IMR-90 (cell line): ENCODE measurements at places on chromosomes 6 and 20. TPM values are rescaled to one million over a fixed set of nuclear protein-coding genes. Genes with fewer than 3 reads are reported as not detected.
A peak's percentile ranks its signal among the peaks of the same experiment; 100 is the strongest.

GRCh38 chr6:54010340-54011276 is 100.6 kb upstream of the MLIP start:
- DNase-seq = no peak

Gene HMGCLL1
- 0.03 TPM in 1 of 2 replicates, not detected in the other for polyA plus RNA-seq

GRCh38 chr6:29791786-29792122 is 35.9 kb upstream of the HLA-G start:
- DNase-seq = no peak

Gene CNPY3
- 39.2 and 39.8 TPM in 2 replicates for polyA plus RNA-seq

Gene ARMH2
- polyA plus RNA-seq = not detected in 2 replicates

DNA sequence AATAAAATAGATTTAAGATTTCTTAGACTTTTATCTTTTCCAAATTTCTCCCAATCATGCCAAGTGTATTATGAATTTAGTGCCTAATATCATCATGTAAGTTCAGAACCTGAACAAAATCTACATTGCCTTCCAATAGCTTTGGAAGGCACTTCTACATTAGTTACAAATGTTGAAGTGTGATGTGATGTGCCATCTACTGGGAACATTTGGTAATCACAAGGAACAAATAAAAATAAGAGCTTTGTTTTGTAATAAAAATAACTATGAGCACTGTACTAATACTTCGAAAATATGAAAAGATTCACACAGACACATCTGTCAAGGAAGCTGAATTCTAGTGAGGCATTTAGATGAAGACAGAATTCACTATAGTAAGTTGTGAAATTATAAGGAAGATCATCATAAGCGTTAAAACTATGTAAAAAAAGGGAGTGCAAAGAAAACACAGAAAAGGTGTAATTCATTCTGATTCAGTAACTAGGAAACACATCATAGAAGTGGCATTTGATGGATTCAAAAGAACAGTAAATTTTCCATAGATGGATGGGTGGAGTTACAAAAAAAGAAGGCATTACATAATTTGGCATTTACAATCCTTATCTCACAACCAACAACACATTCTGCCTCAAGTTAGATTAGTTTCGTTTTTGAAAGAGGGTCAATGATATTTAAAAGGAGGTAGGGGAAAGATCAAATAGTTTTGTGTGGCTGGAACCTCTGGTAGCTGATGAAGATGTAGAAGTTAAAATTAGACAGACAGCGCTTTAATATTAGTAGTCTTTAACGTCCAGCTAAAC is 161.0 kb downstream of the ASCC3 start:
- DNase-seq = peak; percentile 41

Gene GJA1
- polyA plus RNA-seq = 131 and 180 TPM in 2 replicates

Gene HUS1B
- polyA plus RNA-seq = 0.39 and 0.59 TPM in 2 replicates

GRCh38 chr6:167469101-167469500 is 144.2 kb downstream of the TTLL2 start:
- no peak for DNase-seq

- no peak for DNase-seq
These were observed 58.1 kb upstream of the SNRPB2 start for GRCh38 chr20:16671753-16672152.

Gene KCNQ5
- 0.75 and 1.1 TPM in 2 replicates for polyA plus RNA-seq

- no peak for DNase-seq
These were observed 178.3 kb upstream of the PROKR2 start for GRCh38 chr20:5495026-5495425.

DNA sequence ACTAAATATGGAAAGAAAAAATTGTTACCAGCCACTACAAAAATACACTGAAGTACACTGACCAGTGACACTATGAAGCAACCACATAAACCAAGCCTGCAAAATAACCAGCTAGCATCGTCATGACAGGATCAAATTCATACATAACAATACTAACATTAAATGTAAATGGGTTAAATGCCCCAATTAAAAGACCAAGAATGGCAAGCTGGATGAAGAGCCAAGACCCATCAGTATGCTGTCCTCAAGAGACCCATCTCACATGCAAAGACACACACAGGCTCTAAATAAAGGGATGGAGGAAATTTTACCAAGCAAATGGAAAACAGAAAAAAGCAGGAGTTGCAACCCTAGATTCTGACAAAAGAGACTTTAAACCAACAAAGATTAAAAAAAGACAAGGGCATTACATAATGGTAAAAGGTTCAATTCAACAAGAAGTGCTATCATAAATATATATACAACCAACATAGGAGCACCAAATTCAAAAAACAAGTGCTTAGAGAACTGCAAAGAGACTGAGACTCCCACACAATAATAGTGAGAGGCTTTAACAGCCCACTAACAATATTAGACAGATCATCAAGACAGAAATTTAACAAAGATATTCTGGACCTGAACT is 104.8 kb downstream of the HACE1 start:
- no peak for DNase-seq

- DNase-seq = no peak
These were observed 283.1 kb downstream of the PREX1 start for GRCh38 chr20:48544402-48545339.

DNA sequence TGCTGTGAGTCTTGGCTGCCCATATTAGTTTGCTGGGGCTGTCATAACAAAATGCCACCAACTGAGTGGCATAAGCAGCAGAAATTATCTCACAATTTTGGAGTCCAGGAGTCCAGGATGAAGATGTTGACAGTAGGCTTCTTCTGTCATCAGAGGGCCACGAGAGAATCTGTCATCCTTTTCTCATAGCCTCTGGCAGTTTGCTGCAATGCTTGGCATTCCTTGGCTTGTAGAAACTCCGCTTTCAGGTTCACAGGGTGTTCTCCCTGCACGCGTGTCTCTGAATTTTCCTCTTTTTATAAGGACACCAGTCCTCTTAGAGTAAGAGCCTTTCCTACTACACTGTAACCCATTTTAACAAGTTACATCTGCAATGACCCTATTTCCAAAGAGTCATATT is 838.4 kb downstream of the TFAP2A start:
- no peak for DNase-seq

DNA sequence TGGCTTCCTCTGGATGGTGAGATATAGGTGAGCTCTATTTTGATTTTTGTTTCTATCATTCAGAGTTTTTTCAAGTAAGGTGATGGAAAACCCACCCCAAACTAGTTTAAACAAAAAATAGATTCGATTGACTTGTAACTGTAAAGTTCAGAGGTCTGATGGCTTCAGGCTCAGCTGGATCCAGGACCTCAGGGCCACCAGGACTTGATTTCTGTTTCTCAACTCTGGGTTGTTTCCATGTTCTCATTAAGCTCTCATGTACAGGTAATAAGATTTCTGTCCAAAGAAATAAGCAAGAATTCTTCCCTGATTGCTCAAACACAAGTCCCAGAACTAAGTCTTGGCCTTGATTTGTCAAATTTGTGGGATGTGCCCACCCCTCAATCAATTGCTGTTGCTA is 67.0 kb downstream of the DLGAP4 start:
- no peak for DNase-seq

Gene DEFB124
- not detected in 2 replicates for polyA plus RNA-seq

DNA sequence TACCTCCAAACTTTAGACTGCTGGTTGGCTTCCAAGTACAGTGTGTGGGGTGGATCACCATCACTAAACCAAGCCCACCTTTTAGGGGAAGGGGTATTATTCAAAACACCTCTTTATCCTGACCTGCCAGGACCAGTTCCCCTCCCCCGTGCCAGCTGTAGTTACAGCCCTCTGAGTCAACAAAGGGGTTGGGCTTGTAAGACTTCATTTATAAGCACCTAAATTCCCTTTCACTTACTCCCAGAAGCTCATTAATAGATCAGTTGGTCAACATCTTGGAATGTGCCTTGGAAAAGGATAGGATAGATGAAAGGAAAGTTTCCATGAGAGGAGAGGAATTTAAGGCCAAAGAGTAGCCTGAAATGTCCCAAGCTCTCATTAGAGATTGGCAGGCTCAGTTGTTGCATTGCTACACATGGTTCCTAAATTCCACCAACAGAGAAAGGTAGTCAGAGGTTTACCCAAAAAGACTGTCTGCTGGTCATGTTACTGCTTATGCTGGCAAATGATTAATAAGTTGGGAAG is 59.2 kb downstream of the TNFAIP3 start:
- DNase-seq = peak; percentile 92

- DNase-seq = no peak
These were observed 2.1 kb downstream of the EPM2A start for GRCh38 chr6:145733207-145733606.

DNA sequence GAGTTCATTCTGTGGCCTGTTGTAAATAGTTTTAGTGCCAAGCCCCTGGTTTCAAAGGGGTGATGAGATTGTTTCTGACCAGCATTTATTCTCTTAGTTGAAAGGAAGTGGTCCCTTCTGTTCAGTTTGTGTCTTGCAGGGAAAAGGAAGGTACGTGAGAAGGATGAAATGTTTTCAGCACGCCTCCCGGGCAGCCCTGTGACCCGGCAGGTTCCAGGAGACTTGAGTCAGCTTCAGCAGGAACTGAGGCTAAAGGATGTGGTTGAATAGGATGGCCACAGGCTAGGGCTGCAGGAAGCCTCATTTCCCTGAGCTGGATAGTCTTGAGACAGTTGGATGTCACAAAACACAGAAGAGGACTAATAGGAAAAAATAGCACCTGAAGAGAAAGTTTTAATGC is 132.4 kb upstream of the SYNDIG1 start:
- peak; percentile 35 for DNase-seq

Gene ROS1
- 0.03 TPM in 1 of 2 replicates, not detected in the other for polyA plus RNA-seq

Gene HFE
- 11.7 and 15.7 TPM in 2 replicates for polyA plus RNA-seq

DNA sequence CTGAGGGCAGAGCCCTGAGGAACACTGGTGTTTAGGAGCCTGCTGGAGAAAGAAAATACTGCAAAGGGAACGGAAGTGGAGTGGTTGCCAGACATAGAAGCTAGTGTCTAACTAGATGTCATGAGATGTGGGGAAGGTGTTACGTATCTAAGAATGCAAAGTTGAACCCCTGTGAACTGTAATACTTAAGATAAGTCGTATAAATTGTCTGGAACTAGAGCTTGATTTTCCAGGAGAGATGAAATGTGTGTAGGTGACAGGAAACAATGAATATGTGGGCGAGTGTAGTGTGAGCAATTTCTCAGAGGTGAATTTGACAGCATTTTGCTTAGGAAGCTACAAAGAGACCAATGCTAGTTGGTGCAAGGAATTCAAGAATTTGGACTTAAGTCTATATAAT is 27.9 kb downstream of the ESR1 start:
- no peak for DNase-seq

GRCh38 chr6:43978473-43979346 is 148.5 kb downstream of the MRPL14 start:
- peak; percentile 43 for DNase-seq

Gene PAQR8
- 1.1 and 1.4 TPM in 2 replicates for polyA plus RNA-seq

GRCh38 chr20:54680872-54681619 is 205.7 kb downstream of the DOK5 start:
- peak; percentile 35 for DNase-seq

Gene TXLNB
- 0.04 and 0.05 TPM in 2 replicates for polyA plus RNA-seq

DNA sequence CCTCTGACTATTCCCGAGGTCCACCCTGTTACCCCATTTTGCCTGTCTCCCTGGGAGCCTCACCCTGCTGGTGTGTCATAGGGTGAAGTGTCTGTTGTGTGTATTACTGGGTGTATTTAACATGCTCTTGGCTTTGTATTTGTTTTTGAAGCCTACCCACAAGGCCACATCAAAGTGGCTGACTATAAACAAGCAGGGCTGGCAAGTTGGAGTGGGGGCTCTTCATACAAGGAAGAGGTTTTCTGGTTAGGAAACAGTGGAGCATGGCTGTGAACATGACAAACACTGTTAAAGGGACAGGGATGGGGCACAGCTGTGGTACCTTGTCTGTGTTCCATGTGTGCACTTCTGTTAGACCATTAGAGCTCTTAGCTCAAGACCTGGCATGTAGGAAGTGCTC is 26.3 kb downstream of the HECA start:
- DNase-seq = peak; percentile 69

DNA sequence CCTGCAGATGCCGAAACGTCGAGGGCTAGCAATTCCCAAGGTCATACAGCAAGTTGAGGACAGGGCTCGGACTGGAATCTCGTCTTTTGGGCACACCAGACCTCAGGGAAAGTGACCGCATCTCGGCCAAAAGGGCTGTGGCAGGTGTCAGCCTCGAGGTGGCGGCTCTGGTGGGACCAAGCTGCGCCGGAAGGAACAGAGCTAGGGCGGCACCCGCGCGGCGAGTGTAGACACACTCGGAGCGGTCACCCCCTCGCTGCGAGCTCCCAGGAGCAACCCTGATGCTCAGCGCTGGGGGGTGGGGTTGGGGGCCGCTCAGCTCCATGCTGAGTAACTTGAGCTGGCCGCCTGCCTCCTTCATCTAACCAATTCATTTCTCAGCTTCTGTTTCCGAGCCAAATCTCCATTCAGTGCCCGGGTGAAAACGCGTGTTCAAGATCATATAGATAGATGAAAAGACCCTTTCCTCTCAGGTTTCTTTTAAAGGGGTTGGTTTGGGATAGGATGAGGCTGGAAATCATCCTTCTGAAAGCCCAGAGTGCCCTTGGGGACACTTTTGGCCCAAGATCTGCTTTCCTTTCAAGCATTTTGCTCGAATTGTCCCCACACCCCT is 2.2 kb upstream of the TUBB2B start:
- no peak for DNase-seq

DNA sequence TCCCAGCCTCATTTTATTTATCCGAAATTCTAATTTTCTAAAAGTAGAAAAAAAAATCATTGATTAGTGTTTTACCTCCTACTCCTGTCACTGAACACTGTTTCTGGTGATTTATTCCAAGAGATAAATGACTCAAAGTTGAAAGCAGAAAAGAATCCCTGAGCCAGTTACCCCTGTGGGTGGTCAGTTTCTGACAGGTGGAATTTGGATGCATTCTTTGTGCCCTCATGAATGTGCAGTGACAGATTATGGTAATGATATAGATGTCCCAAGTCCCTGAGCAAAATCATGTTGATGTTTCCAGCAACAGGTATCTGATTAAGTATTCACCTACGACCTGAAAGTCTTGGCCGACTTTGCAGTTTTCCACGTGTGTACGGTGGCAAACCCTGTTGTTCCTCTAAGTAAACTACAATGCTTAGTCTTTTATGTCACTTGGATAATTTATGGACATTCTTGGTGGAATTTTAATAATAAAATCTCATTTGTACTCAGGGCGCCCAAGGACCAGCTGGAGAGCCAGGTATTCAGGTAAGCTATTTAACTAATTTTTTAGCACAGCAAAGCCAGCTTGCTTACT is 153.6 kb downstream of the COL9A1 start:
- no peak for DNase-seq

Gene CLPSL2
- not detected in 2 replicates for polyA plus RNA-seq

DNA sequence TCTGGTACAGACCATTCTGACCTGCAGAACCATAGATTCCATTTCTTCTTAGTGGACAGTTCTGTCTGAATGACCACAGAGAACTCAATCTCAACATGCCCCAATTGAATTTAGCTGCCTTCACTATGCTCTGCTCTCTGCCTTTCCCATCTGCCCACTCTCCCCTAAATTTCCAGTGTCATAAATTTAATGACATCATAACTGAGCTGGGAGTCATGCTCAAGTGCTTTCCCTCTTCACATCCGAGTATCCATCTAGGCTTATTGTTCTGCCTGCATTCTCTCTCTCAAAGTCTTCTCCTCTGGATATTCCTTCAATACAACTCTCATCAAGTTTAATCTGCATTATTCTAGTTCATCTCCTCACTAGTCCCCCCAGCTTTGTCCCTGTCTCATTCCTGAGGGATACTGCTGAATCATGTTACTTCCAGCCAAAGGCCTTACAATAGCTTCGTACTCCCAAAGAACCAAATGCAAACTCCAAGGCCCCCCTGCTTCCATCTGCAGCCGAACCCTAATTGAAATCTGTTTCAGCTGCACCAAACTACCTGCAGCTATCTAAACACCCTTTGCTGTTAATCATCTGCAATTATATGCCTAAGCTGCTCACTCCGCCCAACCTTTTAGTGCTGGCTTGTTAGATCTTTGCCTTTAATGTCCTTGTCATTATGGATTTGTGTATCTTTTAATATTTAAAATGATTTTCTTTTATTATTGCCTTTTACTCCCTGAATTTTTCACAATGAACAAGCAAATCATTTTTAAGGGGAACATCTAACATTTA is 46.1 kb downstream of the SLC35B3 start:
- DNase-seq = no peak
